NCI-H2029 (cell line): ENCODE measurements at places on chromosomes 4 and X.

- DNase-seq = no peak
Measured at GRCh38 chrX:72604705-72605104, 32.1 kb upstream of the HDAC8 start.

DNA sequence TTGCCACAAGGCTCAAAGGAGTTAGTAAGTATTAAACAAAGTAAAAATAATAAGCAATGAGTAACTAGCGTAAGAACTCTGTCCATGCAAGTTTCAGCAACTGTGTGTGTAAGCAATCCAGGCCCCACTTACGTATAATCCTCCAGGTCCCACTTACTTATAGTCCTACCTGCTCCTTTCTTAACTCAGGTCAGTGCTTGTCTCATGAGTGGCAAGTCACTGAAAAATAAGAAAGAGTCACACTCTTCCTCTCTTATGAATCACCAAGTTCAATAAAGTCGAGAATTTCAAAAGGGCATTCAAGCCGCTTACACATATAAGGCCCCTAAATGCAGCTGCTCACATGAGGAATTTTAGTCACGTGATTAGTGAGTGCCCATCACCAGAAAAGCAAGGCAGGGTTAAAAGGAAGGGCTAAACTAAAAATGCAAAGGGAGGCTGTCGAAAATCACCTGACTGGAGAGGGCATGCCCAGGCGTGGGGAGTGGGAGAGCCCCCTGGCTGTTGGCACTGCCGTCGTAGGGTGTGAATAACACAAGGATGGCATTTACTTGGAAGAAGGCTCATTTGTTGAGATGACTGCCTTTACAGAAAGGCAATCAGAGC, 58.2 kb downstream of the ZNF827 start:
- no peak for DNase-seq

DNA sequence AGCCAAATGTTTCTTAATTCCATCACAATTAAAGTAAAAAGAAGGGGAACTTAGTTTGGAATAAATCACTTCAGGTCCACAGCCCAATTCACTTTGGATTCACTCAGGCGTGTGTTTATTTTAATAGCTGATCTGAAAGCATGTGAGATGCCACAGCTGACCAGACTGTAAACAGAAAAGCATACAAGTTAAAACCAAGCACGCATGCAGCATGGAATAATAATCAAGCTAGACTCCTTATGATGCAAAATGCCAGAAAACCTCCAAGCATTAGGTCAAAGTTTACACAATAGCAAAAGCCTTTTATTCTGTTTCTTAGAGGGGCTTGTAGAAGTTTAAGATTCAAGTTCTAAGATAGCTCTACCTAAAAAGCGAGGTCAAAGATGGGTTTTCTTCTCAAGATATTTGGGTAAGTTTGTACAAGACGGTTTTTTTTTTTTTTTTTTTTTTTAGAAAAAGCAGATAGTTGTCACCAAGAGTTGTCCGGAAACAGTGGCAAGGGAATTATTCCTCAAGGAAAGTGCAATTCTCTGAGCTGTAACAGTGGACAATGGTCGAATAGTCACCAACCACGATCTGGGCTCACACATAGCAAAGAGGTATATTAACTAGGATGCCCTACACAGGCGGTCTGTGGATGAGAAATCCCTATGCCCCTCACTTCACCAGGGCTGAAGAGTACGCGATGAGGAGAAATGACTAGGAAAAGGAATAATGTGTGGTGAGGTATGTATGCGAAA, 763 bp upstream of the PRRG1 start:
- DNase-seq = no peak

DNA sequence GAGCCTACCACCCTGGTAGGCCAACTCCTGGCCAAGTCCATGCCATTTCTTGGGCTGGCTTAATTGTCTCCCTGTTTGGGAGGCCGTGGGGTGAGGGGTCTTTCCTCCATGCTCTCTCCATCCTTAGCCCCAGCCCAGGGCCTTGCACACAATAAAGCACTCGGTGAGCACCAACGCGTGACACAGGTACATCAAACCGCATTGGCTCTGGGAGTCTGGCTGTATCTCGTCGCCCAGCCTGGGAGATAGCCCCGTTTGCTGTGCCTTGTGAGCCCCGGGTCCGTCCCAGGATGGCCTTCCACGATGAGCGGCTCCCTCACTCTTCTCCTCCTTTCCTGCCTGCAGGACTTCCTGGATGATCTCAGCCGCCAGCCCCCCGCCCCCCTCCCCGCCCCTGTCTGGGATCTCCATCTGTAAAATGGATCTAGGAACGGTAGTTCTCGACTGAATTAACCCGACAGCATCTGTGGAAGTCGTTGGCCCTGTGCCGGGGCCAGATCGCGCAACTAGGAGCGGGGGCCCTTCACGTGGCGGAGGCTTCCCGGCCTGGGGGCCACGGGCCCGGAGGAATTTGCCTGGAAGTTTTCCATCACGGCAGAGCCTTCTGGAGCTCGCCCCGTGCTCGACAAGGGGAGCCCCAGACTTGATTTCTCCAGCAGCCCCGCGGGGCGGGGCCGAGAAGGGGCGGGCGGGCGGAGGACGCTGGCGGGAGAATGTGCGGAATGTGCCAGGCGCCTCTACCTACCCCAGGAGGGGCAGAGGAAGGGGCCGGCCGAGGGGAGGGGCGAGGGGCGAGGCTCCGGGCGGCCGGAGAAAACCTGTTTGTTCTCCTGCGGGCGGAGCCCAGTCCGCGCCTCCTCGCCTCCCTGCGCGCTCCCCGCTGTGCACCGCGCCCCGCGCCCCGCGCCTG, at the start of gene ZNF185:
Gene ZNF185 (plus strand): TSS at position 846 of the 910 bp plus-strand sequence. CDS start 16,423 bp downstream, outside the sequence.
- peak; percentile 18 for DNase-seq

DNA sequence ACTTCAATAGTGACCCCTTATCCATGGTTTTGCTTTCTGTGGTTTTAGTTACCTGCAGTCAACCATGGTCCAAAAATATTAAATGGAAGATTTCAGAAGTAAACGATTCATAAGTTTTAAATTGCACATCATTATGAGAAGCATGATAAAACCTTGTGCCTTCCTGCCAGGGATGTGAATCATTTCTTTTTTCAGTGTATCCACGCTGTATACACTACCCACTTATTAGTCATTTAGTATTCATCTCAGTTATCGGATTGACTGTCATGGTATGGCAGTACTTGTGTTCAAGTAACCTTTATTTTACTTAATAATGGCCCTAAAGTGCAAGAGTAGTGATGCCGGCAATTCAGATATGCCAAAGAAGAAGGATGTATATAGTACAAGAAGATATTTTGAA, 37.7 kb upstream of the TASL start:
- DNase-seq = no peak

GRCh38 chr4:67014592-67014991, 530.7 kb downstream of the CENPC start:
- DNase-seq = no peak

DNA sequence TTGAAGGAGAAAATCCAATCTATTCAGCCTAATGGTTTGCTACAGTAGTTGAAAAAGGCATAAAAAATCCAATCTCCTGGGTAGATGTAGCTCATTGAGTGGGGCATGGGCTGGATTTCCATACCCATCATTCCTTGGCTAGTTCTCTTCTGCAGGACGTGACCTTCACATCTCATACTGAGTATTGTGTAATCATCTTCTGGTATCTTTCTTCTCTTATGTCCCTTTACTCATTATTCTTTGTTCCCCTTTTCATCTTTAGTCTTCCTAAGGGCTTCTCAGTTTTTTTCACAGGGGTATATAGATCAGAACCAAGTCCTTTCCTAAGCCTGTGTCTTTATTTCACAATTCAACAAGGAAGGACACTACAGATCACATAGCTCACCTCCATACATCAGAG, 727.6 kb upstream of the MAGEB2 start:
- DNase-seq = no peak

DNA sequence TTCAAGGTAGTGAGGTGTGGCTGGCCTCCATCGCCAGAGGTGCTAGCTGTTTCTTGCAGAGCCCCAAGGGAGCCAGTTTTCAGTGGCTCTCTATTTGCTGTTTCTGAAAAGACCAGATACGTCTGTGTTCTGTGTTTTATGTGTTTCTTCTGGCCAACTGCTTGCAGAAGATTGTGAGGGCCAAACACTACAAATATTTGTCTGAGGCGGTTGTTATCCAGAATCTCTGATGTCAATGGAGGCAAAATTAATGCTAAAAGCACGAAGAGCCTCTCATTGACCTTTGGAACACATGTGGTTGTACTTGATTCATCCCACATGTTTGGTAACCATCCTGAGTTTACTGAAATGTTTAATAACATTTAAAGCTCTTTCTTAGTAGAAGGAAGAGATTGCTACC, 113.9 kb downstream of the CT47B1 start:
- DNase-seq = no peak

DNA sequence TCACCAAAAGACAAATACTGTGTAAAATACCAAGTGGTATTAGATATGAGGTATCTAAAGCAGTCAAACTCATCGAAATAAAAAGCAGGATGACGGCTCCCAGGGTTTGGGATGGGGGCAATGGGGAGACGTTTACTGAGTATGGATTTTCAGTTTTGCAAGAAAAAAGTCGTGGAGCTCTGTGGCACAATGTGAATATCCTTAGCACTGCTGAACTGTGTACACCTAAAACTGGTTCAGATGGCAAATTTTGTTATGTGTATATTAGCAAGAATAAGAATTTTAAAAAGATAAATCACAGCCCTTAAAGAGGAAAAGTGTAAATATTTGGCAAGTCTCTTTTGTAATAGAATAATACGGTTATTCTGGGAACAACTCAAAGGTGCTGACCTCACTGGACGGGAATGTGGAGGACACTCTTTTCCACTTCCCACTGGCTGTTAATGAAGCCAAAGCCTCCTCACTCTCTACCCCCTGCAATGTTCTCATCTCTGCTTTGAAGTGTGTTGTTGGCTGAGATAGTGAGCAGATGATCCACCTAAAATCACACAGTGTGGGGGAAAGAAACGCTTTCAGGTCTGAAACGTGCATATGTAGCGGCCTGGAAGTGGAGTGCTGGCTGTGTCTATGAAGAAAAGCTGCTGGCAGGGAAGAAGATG, 49.2 kb downstream of the SEL1L3 start:
- DNase-seq = peak; percentile 46

DNA sequence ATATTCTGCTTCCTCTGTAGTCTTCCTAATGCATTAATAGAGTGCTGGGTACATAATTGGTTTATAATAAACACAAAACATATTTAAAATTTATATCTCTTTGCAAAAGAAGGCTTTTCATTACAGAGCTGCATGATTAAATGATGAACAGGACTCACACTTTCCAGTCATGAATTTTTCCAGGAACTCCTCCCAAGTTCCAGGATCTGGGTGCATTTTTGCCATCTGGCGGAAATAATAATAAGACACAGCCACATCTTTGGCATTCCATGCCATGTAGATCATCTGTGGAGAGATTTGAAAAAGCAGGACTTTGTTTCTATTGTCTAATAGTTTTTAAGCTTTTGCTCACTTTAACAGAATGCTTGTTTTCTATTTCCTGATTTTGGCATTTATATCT, 40.2 kb upstream of the SULT1B1 start:
- no peak for DNase-seq

DNA sequence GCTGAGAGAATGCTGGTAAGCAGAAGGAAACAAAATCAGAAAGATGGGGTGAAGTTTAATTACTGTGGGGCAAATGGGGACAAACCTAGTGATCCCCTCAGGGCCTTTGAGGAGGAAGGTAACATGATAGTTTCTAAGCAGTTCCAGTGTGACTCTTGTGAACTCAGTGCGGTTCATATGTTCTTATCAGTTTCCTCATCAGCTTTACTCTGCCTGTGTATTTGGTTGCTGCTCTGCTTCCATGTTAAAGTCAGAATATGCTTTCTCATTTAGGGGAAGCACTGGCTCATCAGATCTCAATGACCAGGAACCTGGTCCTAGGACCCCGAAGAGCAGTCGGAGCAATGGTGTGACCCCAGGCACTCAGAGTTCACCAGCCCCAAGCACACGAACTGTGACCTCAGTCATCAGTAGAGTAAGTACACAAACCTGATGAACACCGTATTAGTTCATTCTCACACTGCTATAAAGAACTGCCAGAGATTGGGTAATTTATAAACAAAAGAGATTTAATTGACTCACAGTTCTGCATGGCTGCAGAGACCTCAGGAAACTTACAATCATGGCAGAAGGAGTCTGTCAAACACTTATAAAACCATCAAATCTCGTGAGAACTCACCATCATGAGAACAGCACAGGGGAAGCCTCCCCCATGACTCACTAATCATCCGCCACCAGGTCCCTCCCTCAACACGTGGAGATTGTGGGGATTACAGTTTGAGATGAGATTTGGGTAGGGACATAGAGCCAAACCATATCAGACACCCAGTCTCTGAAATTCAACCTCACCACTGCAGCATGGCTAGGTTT, 83.0 kb downstream of the SYTL5 start:
- no peak for DNase-seq

GRCh38 chr4:66059136-66059535, 388.8 kb upstream of the EPHA5 start:
- DNase-seq = no peak

DNA sequence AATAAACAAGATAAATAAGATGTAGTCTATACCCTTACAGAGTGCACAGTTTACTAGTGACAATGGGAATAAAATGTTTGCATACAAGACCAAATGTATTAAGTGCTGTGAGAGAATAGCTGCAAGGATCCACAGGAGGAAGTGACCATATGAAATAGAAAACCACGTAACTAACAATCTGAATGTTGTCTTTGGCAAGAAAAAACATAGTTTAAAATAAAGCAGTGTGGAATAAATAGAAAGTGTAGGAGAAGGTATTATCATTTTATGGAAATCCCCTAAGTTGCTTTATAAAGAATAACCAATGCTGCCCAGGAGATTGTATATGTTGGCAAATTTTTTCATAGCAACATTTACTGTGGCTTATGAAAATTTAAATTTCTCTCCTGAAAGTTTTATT, 116.1 kb downstream of the PCDH7 start:
- no peak for DNase-seq

DNA sequence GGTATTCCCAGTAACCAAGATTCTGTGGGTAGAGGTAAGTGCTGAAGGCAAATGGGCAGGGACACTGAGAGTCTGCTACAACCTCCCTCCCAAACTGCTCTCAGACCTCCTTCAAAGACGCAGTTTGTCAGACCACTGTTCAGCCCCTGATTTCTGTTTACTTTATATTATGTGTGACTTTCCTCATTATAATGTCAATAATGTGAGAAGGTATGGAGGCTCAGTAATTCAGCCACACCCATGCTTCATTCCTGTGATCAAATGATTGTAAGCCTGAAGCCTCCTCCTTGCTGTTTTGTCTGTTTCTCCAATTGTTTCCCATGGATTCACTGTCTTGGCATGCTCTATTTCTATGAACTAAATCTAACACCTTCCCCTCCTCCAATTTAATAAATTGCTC, 75.6 kb downstream of the SYTL5 start:
- no peak for DNase-seq

GRCh38 chr4:149279776-149280175, 535.9 kb downstream of the IQCM start:
- DNase-seq = no peak

GRCh38 chr4:73055241-73055897, 14.1 kb downstream of the COX18 start:
- no peak for DNase-seq
